ENCODE measurements at places on chromosomes 2 and 18.

DNA sequence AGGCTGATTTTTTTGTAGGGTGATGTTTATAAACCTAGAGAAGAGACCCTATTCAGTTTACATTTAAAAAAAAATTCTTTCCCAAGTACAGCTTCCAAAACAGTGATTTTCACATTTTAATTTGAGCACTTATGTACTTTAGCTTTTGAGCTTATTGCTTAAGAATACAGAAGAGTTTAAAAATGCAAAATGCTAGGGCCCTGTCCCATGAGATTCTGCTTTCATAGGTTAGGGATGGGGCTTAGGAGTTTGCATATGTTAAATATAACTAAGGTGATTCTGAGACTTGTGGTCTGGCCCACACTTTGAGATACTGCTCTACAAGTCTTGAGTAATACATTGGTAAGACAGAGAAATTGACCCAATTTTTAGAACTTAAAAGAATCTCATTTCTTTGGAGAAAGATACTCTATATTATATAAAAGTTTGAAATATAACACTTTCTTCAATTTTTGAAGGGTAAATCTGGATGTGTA lies 137.3 kb upstream of the CWC22 start:
- DNase-seq, result no peak

DNA sequence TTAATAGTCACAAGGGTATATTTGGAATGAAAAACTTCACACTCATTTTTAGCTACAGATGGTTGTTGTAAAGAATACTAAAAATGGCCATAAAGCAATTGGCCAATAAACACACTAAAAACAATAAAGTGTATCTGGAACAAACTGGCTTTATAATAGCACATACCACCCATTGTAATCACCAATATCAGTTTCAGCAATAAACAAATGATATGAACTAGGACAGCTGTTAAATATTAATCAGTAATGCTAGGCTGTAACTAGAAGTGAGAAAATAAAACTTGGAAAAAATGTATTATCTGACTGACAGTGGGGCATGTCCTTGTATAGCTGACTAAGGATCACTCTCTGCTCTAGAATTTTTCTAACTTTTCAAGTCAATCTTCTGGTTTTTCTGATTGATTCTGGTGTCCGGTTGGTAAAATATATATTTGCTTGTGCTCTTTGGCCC lies 312.5 kb downstream of the RND3 start:
- DNase-seq, result no peak

- DNase-seq, result no peak
Observed at GRCh38 chr2:2834516-2835254, 503.6 kb upstream of the MYT1L start.

DNA sequence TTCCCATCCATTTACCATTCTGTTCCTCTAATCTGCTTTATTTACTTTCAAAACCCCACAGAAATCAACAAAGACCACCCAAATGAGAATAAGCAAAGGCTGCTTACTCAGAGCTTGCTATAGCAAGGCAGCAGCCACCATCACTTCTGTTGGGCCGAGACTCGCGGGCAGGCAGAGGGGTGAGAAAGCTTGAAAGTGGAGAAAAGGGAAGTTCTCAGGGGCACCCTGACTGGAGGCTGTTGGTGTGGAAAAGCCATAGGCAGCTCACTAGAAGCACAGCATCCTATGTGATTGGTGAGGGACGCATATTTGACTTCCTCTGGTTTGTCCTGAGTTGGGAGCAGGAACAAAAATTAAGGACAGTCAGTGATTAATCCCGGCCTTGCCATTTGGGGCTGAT lies 269.7 kb upstream of the THSD7B start:
- DNase-seq, result no peak

GRCh38 chr2:226215902-226216503 lies 583.6 kb downstream of the IRS1 start:
- DNase-seq, result no peak

GRCh38 chr2:238861013-238861730 lies 13.3 kb downstream of the TWIST2 start:
- no peak for DNase-seq

DNA sequence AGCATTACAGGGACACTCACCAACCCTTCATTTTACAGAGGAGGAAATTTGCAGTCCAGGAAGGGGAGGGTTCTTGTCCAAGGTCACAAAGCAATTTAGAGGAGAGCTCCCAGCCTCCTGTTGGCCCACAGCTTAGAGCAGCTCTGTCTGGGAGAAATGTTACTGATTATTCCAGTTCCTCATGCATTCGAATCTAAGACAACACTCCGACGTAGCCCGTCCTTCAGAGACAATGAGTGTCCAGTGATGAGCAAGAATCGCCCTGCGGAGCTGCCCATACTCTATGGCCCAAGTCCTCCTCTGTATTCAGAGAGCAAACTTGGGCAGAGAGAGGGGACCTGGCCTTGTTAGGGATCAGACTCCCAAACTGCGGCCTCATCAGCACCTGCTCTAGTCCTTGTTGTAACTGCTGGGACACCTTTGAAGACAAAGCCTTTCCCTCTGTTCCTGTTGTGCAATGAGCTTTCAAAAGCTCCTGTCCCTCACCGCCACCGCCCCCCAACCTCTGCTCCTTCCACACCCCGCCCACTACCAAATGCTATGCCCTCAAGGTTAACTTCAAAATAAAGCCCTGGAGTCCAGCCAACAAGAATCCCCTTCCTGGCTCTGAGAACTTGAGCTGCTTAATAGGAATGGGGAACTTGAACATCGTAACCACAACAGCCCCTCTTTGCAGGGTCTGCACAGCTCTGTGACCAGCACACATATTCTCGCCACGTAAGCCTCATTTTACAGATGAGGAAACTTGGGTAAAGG lies 234.8 kb upstream of the SMAD2 start:
- DNase-seq, result no peak

DNA sequence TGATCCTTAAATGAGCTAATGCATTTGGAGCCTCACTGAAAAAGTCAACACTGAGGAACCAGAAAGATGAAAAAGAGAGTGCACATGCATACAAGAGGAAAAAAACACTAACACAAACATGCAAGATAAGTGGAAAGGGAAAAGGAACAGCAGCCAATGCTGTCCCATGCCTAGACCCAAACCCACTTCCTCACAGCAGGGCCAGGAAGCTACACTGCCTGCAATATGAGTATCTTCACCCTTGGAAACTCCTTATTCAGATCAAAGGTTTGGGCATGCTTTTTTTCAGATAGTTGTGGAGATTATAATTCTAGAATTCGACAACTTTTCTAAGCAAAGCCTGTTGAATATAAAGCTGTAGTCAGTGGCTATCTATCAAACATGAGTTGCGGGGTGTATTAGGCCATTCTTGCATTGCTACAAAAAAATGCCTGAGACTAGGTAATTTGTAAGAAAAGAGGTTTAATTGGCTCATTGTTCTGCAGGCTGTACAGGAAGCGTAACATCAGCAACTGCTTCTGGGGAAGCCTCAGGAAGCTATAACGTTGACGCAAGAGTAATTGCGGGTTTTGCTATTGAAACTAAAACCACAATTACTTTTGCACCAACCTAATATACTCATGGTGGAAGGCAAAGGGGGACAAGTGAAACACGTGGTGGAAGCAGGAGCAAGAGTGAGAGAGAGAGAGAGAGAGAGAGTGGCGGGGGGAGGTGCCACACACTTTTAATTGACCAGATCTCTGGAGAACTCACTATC lies 138.2 kb downstream of the MBD2 start:
- no peak for DNase-seq

- no peak for DNase-seq
Observed at GRCh38 chr2:7109533-7109885, 192.3 kb downstream of the RNF144A start.

- DNase-seq, result no peak
Observed at GRCh38 chr2:96859099-96859649, 1.4 kb upstream of the ANKRD39 start.

GRCh38 chr18:13236411-13236810 lies 17.9 kb downstream of the LDLRAD4 start:
- no peak for DNase-seq

DNA sequence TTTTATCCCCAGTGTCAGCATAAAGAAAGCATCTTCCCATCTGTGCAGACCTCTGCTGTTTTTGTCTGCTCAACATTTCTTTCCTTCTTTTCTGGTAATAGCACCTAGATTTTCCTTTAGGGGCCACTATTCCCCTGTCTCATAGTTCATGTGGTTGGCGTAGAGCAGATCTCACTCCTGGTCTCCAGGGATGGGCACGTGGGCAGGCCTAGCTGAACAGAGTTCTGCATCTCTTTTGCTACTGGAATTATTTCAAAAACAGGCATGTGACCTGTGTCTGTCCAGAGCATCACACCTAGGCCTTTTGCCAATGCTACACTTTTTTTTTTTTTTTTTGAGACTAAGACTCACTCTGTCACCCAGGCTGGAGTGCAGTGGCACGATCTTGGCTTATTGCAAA lies 17.7 kb upstream of the ICOS start:
- no peak for DNase-seq

DNA sequence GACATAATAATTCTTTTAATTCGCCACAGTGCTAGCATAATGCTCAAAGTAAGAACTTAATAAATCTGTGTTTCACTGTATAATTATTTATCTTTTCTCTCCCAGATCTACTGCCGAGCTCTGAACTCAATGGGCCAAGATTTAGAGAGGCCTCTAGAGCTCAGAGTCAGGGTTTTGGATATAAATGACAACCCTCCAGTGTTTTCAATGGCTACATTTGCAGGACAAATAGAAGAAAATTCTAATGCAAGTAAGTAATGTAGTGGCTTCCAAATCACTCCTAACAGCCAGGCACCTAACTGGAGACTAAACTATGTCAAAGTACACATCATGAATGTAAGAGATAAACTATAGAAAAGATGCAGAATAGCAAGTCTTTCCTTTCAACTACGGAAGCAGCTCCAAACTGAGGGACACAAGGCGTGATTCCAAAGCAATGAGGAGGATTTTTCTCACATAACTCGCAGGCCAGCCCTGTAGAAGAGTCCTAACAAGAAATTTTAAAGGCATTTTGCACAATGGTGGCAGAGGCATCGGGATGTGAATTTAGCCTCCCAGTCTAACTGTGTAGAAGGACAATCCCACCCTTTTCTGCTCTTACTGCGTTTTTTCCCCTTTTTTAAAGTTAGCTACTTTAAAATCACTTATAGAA lies 12.0 kb downstream of the DSG1 start:
- DNase-seq, result no peak

DNA sequence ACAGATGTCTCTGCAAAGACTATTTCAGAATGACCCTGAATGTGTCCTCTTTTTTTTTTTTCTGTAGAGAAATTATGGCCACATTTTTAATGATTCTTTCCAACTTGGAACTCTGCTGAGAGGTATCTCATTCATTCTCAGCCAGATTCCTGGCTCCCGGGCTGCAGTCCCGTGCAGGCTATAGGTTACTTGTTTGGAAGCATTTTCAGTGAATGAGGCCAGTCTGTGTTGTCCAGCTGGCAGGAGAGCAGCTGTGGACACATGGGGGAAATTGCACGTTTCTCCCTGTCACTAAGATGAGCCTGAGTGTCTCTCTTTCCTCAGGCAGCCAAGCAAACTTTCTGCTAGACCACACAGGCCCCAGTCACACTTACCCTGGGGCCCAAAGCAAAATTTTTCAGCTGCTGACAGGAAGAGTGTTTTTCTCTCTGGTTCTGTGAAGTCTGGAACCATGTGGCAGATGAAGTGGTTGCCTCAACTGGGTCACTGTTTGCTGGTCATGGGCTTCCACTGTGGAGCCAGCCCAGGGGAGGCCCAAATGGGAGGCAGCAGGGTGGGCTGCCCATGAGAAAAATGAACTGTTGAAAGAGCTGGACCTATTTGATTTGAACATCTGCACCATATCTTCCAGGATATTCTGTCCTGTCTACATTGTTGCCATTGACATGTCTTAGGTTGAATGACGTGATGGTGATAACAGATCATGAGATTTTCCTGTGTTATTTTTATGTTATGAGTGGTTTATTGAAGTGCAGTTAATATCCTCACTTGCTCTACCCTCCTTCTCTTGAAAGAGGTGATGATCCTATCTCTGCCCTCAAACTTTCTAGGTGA lies 431.2 kb downstream of the LPIN1 start:
- no peak for DNase-seq

DNA sequence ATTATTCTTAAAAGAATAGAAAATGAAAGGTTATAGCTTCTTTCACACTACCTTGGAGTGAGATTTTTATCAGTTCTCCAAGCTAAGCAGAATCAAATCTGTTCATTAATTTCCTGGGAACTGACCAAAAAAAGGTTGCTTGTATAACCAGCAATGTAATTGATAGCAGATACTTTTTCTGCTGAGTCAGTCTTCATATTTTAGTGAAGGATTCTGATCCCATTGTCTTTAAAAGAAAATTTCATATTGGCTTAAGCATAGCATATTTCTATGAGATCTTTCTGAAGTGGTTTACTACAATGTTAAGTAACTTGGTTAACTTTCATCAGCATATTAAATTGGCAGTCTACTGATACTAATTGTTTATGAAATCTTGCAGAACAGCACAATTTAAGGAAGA lies 338.0 kb downstream of the TMX3 start:
- no peak for DNase-seq

GRCh38 chr2:11560806-11561205 lies 27.0 kb downstream of the GREB1 start:
- no peak for DNase-seq

GRCh38 chr2:231661422-231662027 lies 46.8 kb upstream of the PTMA start:
- DNase-seq, result no peak

GRCh38 chr2:64651590-64651989 lies 2.1 kb downstream of the SERTAD2 start:
- no peak for DNase-seq

DNA sequence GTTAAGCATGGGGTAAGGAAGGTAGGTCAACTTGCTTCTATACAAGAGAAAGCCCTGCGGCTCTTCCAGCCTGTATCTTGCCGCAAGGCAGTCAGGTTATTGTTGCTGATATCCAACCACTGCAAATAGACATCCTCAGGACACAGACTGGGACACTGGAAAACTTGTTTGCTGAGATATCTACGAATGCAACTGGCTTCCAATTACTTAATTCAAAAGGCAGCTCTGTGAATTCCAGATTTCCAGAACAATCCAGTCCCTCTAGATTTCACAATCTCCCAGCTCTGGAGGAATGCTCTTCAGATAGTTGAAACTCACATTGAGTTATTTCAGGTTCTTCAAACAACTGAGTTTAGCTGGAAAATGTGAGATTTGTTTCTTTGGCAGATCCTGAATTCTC lies 34.6 kb upstream of the SP9 start:
- no peak for DNase-seq

- DNase-seq, result no peak
Observed at GRCh38 chr2:27582129-27582694, 630 bp upstream of the ZNF512 start.

DNA sequence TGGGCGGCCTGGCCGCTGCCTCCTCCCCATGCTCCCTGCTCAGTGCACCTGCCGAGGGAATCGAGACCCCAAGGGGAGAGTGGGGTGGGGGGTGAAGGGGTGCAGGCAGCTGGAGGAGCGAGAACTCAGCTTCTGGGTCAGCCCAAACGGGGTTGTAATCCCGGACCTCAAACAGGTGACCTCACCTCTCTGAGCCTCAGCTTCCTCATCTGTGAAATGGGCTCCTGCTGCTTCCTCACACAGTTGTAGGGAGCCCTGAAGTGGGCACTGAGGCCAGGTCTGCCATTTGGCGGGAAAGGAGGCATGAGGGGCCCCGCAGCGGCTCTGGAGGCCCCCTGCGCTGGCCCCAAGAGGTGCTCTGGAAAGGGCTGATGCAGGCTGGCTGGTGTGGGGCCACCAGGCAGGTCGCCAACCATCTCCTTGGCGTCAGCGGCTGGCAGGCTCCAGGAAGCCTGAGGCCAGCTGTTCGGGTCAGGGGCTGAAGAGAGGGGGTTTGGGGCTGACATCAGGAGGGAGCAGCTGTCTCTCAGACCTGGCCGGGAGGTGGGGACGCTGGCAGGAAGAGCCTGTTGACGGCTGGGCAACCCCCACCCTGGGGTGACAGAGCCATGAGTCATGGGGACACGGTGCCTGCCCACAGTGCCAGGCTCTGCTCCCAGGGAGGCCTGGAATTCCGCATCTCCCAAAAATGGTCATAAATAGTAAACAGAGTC lies 4.9 kb downstream of the KLHL30 start:
- DNase-seq, result no peak
